ENCODE measurements at places on chromosomes 2 and 18.

GRCh38 chr2:179886-180285 lies 83.9 kb downstream of the SH3YL1 start:
- no peak for DNase-seq

DNA sequence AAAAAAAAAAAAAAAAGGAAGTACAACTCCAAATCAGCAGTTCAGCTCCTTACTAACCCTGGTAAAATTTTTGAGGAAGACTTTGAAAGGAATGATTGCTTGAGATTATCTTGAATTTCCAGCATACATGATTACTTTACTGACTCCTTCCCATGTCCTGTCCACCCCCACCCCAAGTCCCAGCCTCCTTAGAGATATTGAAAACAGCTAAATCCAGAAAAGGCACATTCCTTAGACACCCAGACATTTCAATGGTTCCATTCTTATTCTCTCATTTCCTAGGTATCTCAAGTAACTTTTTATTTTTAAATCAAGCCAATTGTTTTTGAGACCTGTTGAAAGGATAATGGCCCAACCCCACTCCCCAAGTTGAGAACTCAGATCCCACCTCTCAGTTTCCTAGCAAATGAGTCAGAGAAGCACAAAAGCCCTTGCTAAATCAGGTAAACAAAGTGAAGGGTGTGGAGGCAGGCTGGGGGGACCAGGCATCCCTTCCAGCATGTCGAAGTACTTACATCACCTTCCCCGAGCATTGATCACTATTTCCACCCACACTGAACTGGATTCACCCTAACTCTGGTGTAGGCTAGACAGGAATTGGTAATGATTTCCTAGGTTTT lies 95.4 kb upstream of the FZD7 start:
- no peak for DNase-seq

- no peak for DNase-seq
Measured at GRCh38 chr2:231315896-231316295, 79.6 kb upstream of the B3GNT7 start.

- DNase-seq: no peak
Measured at GRCh38 chr2:172196768-172197431, 94.2 kb upstream of the DLX2 start.

- DNase-seq: no peak
Measured at GRCh38 chr2:13537771-13538349, 821.1 kb downstream of the TRIB2 start.

- DNase-seq: no peak
Measured at GRCh38 chr2:88874063-88874657, 182.7 kb downstream of the RPIA start.

- no peak for DNase-seq
Measured at GRCh38 chr2:200665626-200666453, 80.0 kb downstream of the AOX1 start.

- DNase-seq: no peak
Measured at GRCh38 chr2:240103136-240103535, 33.0 kb downstream of the COPS9 start.

GRCh38 chr2:121561617-121562268 lies 31.1 kb downstream of the RNU4ATAC start:
- no peak for DNase-seq

DNA sequence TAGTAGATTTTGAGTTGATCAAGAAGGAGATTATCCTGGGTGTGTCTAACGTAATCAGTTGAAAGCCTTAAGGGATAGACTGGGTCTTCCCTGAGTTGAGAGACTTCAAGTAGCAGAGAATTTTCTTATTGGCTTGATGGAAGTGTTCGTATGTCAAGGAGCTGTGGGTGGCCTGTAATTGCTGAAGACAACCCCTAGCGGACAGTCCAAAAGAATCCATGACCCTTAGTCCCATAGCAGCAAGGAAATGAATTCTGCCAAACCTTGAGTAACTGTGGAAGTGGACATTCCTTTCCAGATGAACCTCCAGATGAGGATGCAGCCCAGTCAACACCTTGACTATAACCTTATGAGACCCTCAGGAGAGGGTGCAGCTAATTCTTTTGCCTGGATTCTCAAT lies 786.3 kb downstream of the SOCS6 start:
- no peak for DNase-seq

DNA sequence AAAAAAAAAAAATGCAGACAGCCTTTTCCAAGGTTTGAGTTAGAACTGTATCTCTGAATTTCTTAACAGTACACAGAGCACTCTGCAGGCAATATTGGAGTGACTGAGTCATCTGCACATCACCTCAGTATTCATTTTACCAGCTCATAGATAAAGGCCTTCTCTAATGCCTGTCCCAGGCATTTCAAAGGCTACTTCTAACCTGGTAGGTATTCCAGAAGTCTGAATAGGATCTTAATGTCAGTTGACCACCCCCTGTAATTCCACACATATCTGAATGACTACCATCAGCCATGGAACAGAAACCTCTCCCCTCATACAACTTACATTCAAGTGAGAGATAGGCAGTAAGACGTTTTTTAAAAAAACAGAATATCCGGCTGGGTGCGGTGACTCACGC lies 9.0 kb downstream of the METTL21A start:
- DNase-seq: no peak

DNA sequence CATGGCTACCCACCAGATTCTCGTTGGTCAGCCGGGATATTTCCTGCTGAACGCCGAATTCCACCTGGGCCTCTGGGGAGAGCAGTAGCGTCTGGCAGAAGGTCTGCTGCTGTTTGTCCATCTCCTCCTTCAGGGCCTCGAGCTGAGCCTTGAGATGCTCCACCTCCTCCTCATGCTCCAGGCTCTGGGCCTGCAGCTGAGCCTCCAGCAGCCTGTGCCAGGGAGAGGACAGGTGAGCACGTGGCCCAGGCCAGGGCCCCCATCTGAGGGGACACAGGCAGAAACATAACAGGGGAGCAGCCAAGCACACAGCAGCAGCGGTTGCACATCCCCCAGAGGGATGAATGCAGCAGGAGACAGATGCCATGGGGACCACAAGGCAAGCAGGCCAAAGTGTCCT lies 40.1 kb upstream of the ACAA2 start:
- DNase-seq: no peak

DNA sequence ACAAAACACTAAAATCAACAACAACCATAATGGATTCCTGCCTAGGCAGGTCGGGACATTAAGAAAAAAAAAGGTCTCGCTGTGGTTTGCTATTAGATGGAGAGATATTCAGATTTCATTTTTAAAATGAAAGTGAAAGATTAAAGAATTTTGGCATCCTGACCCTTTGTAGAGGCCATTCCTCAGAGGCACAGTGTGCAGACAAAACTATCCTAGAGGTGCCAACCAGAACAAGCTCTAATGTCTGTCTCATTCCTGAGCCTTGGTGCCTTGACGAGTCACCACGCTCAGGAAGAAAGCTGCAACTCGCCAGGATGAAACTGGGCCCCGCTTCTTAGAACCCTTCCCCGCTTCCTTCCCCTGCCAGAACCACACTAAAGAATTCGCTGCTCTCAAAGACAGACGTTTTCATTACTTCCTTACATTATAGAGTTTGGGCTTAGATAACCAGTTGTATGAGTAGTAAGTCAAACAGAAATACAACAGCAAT lies 156.0 kb downstream of the TGIF1 start:
- DNase-seq: no peak

GRCh38 chr2:237297421-237298150 lies 116.4 kb downstream of the COL6A3 start:
- no peak for DNase-seq

DNA sequence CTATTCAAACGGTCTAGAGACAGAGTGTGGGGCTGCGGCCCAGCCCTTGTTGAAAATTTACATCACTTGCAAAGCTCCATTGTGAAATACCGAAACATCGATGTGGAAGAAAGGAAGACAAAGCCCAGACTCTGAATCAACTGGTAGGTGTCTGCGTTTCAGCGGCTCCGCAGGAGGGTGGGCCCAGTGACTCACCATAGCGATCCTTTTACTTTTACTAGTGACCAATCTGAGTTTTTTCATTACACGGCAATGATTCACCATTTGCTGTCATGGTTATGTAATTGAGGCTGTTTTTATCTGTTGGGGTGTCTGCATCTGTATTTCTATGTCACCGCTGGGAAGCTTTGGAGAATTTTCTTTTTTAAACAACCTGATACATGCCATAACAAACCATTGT lies 66.6 kb upstream of the ODC1 start:
- no peak for DNase-seq
